ENCODE measurements at places on chromosomes 6 and 20. TPM values are rescaled to one million over a fixed set of nuclear protein-coding genes. Genes with fewer than 3 reads are reported as not detected.

The SYCP2 gene
- 0.49 TPM for total RNA-seq

The PCK1 gene
- total RNA-seq, result not detected

The FKBP1C gene
- total RNA-seq, result 0.38 TPM

The ZNF391 gene
- 0.50 TPM for total RNA-seq

The SLC17A3 gene
- not detected for total RNA-seq

The NHSL1 gene
- 63.3 TPM for total RNA-seq

The DOK5 gene
- total RNA-seq, result 0.16 TPM

The DYNLRB1 gene
- total RNA-seq, result 86.3 TPM

The RNF144B gene
- total RNA-seq, result 63.3 TPM

The SMIM26 gene
- 34.0 TPM for total RNA-seq

The GPR63 gene
- 0.13 TPM for total RNA-seq

The ADGRG6 gene
- total RNA-seq, result 43.6 TPM

The LY86 gene
- total RNA-seq, result not detected

The PHACTR1 gene
- total RNA-seq, result 2.7 TPM

The CEBPB gene
- 4.0 TPM for total RNA-seq

Measured in bladder microvascular endothelial cell (primary cell).